ENCODE measurements at places on chromosomes 2 and 18.

DNA sequence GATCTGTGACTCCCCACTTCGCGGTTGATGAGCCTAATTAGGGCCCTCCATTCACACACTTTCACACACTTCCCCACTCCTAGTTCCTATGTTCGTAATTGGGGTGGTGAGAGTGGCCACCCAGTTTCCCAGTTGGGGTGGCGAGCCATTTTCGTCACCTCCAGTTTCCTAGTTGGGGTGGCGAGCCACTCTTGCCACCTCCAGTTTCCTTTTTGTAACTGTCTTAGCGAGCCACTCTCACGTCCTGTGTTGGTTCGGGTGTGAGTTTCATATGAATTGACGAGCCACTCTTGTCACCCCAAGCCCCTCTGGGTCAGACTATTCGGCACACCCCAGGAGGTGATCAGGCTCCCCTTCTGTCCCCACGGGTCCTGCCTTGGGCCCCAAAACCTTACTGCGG lies 14.0 kb downstream of the CYP20A1 start:
- no peak for DNase-seq

- no peak for DNase-seq
Measured at GRCh38 chr18:35267809-35268208, 22.2 kb downstream of the ZSCAN30 start.

DNA sequence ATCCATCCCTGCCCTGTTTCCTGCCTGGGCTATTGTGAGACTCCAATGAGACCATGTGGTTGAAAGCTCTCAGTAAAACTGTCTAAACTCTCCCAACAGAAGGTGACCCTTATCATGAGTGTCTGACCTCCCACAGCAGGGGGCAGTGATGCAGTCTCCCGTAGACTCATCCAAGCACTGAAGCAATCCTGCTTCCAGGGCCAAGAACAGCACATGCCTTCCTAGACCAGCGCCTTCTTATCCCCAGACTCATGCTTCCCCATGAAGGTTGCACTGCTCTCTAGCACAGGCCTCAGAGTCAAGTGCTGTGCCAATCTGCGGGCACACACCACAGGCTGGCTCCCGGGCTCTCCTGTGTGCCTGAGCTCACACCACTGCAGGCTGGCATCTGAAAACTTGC lies 112.3 kb downstream of the TNS1 start:
- no peak for DNase-seq

DNA sequence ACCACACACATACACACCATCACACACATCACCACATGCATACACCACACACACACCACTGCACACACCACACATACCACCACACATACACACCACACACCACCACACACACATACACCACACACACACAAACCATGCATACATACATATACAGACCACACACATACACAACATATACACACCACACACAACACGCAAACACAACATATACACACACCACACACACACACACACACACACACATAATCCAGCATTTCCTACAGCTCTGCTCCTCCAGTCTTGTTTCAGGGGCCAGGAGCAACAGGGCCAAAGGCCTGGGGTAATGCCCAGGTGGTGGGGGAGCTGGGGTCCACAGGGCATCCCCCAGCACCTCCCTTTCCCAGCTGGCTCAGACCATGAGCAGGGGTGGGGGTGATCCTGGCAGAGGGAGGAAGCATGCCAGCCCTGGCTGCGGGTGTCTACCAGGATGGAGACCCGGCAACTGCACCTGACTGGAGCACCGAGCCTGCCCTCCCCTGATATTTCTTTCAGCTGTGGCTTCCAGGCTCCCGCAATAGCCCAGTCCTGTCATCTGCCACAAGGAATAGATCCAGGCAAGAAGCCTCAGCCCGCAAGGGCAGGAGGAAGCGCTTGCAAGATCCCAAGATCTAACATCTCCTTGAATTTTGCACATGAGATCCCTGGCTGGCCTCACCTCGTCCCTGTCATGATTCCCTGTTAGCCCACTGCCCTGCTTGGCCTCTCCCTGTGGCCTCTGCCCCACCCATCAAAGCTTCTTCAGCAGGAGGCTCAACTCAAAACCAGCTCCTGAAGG lies 196.9 kb downstream of the TNS1 start:
- no peak for DNase-seq

- no peak for DNase-seq
Measured at GRCh38 chr2:4782647-4783046, 909.5 kb upstream of the SOX11 start.

DNA sequence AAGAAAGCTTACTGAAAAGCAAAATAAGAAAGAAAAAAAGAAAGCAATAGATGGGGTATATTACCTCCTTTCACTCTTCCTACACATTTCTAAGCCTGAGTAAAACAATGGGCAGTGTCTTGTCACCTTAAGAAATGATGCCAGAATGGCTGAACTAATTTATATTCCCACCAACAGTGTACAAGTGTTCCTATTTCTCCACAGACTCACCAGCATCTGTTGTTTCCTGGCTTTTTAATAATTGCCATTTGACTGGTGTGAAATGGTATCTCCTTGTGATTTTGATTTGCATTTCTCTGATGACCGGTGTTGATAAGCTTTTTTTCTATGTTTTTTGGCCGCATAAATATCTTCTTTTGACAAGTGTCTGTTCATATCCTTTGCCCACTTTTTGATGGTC lies 98.4 kb downstream of the SPHKAP start:
- no peak for DNase-seq

DNA sequence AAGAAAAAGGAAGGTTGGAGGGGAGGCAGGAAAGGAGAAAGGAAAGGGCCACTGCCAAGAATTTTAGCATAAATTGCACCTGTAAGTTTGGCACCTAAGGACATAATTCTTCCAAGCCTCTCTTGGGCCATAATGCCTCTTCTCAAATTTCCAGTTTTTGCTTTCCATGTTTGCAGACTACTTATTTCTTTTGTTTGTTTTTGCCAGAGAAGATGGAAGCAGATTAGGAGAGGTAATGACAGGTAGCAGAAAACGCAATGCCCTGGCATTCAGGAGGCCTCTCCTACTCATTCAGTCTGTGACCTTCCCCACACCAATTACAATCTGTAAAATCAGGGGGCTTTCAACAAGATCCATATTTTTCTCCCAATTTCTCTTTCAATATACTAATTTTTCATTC lies 56.8 kb downstream of the MRPL33 start:
- DNase-seq = no peak

DNA sequence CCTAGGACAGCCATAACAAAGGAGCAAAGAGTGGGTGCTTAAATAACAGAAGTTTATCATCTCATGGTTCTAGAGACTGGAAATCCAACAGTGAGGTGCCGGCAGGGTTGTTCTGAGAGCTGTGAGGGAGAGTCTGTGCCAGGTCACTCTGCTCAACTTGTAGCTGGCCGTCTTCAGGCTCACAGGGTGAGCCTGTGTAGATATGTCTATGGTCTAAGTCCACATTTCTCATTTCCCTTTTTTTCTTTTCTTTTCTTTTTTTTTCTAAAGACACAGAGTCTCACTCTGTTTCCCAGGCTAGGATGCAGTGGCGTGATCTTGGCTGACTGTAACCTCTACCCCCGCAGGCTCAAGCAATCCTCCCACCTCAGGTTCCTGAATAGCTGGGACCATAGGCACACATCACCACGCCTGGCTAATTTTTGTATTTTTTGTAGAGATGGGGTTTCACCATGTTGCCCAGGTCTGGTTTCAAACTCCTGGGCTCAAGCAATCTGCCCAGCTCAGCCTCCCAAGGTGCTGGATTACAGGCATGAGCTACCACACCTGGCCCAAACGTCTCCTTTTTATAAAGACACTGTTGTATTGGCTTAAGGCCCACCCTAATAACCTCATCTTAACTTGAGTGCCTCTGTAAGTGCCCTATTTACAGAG lies 142.2 kb downstream of the SP3 start:
- no peak for DNase-seq

DNA sequence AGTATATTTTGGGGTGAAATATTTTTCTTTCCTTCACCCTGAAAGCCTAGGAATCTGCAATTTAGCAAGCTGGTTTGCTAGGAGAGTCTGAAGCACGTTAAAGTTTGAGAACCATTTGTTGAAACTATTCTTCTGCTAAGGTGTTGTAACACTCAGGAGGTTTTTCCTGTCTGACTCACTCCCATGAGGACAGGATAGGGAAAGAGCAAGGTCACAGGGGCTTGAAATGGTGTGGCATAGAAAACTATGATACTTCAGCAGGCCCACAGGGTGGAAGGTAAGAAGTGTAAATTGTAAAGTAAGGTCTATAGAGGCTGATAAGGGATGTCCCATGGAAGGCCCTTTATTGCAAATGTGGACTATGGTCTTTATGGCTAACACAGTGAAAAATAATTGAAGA lies 177.7 kb upstream of the ZC3H15 start:
- DNase-seq = no peak

DNA sequence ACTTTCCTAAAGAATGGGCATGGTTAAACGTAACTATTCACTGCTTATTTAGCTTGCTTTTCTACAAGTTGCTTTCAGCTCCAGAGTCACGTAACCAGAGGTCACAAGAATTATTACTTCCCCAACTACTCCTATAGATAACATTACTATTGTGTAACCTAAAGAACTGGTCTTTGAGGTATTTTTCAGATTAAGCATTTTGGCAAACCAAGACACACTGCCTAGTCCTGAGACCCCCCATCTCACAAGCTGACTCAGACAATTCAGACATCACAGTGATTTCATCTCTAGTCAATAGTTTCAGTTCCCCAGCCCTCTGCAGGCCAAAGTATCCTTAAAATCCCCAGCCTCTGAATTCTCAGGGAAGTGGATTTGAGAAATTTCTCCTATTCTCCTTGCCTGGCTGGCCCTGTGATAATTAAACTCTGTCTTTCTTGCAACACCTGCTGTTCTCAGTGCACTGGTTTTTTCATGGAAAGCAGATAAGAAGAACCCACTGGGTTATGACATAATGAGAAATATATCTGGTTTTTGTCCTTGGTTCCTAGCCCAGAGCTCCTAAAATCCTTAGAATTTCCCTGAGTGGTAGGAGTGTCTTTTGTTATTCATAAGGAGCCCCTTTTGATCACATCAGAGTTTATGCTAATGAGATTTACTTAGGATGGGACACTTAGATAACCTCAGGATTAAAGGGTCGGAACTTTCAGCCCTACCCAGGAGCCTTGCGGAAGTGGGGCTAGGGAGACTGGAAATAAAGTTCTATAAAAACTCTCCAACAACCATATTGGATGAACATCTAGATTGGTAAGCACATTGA lies 1310.8 kb upstream of the CHAC2 start:
- DNase-seq = no peak

GRCh38 chr2:75586971-75587370 lies 26.2 kb upstream of the EVA1A start:
- DNase-seq = no peak

DNA sequence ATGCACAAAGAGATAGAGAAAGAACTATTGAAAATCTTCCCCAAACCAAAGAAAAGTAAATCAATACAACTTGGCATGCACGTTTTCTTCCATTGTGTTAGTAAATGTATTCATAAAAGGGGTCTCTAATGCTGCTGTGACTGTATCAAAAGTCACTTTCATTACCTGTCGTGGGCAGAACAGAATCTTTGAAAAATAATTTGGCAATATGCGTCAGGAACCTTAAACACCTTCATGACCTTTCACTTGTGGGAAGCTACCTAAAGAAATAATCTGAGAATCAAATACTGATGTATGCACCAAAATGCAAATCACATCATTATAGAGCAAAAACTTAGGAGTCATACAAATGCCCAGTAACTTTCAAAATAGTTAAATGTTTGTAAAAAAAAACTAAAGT lies 105.3 kb downstream of the ARL4C start:
- DNase-seq = no peak

DNA sequence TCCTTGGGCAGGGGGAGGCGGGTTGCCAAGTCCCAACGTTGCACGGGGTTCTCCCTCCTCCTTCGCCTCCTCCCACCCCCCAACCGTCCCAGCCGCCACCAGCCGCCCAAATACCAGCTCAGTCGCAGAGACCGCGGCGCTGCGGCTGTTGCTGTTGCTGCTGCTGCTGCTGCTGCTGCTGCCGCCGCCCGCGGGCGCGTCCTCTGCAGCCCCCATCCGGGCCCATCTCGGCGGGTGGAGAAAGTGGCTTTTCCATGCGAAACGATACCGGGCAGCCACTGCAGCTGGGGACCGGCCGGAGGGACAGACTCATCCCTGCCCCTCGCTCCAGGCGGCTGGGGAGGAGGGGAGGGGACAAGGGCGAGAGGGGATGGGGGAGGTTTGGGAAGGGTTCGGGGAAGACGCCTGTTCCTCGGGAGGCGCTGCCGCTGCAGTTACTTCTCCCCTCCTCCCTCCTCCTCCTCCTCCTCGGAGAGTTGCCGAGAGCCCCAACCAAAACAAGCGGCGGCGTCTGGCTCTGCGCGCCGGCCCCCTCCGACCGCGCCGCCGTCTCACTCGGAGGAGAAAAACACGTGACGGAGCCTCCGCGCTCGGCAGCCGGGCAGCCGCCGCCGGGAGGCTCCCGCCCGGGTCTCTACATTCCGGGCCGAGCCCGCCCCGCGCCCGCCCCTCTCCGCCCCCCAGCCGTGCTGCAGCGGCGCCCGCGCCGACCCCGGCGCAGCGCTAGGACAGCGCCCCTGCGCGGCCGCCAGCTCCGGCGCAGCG lies at the start of gene IRS1:
TSS of gene IRS1 (minus strand) at position 610 of the 765 bp plus-strand sequence. CDS start 1,082 bp downstream, outside the sequence.
- no peak for DNase-seq

GRCh38 chr2:49050265-49050664 lies 104.0 kb downstream of the FSHR start:
- DNase-seq = no peak

- DNase-seq = no peak
Measured at GRCh38 chr2:64424416-64424987, 29.5 kb upstream of the LGALSL start.

- no peak for DNase-seq
Measured at GRCh38 chr18:26335156-26335555, 108.9 kb downstream of the TAF4B start.

- DNase-seq = no peak
Measured at GRCh38 chr2:33730193-33730592, 131.1 kb upstream of the FAM98A start.

GRCh38 chr2:113021312-113021711 lies 16.1 kb downstream of the IL36A start:
- no peak for DNase-seq

GRCh38 chr2:37582481-37583220 lies 88.8 kb downstream of the CDC42EP3 start:
- DNase-seq = no peak

GRCh38 chr18:13811993-13812392 lies 12.0 kb upstream of the MC5R start:
- no peak for DNase-seq

Data from cerebellar nuclear complex (tissue), 1 donor.